ENCODE measurements at places on chromosomes 4 and X.
A peak's percentile ranks its signal among the peaks of the same experiment; 100 is the strongest.

DNA sequence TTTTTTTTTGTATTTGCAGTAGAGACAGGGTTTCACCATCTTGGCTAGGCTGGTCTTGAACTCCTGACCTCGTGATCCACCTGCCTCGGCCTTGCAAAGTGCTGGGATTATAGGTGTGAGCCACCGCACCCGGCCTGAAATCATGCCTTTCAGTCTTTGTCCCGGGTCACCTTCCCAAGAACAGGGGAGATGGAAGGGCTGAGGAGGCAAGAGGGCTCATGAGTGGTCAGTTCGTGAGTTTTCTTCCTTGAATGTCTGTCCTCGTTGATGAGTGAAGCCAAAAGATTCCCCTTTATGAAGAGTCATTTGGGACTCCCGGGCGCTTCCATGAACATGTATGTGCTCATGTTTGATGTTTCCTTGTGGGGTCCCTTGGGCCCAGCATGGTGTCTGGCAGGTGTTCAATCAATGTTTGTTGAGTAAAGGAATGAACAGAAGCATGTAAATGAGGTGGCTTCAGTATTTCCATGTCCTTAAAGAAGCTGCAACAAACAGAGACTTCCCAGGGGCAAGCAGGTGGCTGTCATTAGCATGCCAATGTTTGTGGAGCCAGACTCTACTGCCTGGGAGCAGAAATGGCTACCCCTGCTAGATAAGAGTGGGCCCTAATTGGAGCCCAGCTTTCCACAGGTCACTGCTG lies 3.4 kb upstream of the SEPTIN6 start:
- DNase-seq: no peak

DNA sequence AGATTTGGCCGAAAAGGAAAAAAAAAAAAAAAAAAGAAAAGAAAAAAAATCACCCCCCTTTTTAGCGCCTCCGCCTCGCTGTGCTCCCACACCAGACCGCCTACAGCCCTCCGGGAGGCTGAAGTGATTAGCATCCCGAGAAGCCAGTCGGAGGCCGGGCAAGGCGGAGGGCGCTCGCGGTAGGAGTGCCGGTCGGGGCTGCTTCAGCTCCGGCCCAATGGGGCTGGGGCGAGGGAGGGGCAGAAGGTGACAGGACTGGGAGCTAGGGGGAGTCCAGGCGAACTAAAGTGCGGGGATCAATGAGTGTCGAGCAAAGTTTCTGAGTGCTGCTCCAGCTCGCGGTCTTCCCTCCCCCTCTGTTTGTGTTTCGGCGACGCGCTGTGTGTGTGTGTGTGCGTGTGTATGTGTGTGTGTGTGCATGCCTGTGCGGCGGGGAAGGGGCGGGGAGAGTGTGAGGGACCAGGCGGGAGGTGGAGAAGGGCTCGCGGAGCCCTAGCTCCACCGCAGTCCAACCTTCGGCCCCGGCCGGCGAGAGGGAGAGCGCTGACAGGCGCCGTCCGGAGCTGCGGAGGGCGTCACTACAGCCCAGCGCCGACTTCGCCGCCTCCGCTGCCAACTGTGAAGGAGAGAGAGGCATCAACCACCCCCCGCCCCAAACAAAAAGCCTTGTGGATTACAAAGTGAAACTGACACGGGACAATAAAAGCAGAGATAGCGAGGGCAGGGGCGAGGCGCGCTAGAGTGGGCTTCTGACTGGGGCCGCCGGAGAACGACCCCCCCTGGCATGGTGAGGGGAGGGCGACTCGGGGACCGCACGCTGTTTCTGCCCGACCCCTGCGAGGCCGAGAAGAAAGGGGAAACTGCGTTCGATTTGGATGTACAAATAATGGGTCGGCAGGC lies at the start of gene FAT4:
Gene FAT4 (plus strand): TSS at position 280 of the 900 bp plus-strand sequence. CDS start 1,457 bp downstream, outside the sequence.
- DNase-seq: peak; percentile 72

- no peak for DNase-seq
These were observed 55.1 kb downstream of the SPATA18 start for GRCh38 chr4:52106191-52106590.

DNA sequence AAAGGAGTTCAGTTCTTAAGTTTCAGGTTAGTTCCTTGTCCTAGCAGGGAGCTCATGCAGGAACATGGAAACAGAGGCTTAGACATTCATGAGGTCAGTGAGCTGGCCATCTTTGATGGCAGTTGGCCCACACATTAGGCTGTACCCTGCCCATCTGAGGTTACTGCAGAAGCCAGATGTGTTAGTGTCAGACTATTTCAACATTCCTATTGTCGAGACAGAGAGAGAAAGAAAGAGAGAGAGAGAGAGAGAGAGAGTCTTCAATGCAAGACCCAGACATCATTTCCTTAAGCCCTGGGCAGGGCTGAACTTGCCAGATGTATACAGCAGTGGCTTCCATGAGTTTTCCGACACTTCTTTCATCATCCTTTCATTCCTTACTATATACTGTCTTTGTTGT lies 91.3 kb downstream of the PPP1R2C start:
- no peak for DNase-seq

GRCh38 chr4:137641544-137641943 lies 109.2 kb upstream of the PCDH18 start:
- DNase-seq: no peak

DNA sequence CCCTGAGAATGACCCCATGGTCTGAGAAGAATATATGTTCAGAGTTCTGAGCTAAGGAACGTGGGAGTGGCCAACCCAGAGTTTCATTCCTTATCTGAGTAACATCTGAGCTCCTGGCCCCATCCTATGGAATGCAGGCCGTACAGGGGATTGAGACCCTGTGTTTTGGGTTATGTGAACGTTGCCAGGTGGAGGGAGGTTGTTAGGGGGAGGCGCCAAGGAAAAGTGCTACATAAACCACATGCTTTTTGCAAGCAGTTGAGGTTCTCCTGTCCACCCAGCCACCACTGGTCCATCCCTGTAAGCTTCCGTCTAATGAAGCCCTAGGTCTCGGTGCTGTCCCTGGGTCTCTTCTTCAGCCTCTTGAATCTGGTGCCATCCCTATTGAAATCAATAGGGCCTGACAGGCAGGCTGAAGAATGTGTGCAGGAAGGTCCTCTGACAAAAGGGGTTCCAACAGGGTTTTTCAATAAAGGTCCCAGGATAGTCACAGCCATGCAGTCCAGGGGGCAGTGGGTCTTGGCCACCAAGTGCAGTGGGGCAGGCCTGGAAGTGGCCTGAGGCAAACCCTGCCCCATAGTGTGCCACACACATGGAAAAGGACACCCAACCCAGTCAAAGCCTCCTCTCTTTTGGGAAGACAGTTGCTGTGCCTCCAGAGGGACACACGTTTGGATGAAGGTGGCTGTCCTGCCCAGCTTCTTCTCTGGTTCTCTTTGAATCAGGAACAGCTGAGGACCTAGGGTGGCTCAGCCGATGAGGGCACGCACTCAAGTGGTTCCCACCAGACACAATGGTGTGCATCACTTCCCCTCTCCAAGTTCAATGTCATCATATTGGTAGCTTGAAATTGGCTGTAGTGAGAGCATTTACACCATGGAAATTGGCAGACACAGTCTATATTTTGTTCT lies 53.5 kb downstream of the HTRA3 start:
- no peak for DNase-seq

DNA sequence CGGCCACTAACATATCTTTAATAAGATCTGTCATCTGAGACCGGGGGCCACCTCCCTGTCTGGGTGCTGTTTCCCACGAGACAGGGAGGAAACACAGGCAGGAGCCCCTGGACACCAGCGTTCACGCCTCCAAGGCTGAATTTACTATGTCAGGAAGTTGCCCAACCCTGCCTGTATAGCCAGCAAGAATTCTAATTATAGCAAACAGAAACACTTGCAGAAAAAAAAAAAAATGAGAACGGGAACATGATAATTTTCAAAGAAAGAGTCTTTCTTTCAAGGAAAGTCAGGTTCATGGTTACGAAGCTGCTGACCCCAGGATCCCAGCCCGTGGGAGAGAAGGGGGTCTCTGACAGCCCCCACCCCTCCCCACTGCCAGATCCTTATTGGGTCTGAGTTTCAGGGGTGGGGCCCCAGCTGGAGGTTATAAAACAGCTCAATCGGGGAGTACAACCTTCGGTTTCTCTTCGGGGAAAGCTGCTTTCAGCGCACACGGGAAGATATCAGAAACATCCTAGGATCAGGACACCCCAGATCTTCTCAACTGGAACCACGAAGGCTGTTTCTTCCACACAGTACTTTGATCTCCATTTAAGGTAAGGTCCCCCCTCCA lies at the start of gene IL3RA:
Gene IL3RA (plus strand): TSS at position 455 of the 613 bp plus-strand sequence. CDS start 4,981 bp downstream, outside the sequence.
- no peak for DNase-seq

GRCh38 chrX:87140800-87141483 lies 376.7 kb upstream of the KLHL4 start:
- DNase-seq: no peak

DNA sequence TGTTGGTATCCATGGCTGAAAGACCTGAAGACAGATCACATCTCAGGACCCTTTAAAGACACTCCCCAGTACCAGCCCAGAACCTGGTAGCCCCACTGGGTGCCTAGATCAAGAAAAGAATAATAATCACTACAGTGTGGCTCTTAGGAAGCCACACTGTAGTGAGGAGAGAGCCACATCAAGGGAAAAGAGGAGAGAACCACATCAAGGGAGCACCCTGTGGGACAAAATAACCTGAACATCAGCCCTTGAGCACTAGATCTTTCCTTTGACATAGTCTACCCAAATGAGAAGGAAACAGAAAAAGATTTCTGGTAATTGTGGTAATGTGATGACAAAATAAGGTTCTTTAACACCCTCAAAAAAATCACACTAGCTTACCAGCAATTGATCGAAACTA lies 15.3 kb downstream of the RTL3 start:
- no peak for DNase-seq

- DNase-seq: no peak
These were observed 115.3 kb downstream of the DACH2 start for GRCh38 chrX:86263526-86263925.

- DNase-seq: no peak
These were observed 15.9 kb upstream of the CCDC149 start for GRCh38 chr4:24928708-24929107.

DNA sequence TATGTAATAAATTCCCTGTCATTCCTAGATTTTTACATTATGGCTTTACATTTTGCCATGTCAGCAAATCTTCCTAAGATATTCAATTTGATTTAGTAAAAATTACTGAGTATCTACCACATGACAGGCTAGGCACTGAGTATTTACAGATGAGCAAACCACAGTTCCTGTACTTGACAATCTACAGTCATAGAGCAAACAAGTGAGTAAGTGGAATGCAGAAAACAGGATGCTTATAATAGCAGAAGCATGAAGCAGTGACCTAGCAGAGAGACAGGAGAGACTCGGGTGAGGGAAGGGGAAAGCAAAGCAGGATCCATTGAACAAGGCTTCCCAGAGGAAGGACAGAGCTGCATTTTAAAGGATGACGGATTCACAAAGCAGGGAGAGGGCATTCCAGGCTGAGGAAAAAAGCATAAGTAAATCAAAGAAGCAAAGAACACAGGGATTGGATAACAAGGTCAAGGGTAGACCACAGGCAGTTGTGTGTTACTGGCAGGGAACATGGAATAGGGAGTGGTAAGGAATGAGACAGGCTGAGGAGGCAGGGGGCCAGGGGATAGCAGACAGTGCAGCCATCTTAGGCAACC lies 124.7 kb upstream of the C1QTNF7 start:
- no peak for DNase-seq

DNA sequence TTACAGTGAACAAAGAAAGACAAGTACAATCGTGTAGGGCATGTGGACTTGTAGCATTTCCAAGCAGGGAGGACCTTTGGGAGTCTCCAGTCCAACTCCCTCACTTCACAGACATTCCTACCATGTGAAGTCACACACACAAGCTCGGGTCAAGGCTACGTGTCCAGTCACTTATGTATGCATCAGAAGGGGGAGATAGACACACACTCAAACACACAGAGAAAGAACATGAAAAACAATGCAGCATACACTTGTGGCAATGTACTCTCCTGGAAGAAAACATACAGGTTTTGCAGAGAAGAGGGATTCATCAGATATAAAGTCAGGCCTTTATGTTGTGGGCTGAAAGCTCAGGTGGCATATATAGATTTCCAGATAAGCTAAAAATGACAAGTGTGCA lies 136.1 kb upstream of the MID1 start:
- DNase-seq: no peak

DNA sequence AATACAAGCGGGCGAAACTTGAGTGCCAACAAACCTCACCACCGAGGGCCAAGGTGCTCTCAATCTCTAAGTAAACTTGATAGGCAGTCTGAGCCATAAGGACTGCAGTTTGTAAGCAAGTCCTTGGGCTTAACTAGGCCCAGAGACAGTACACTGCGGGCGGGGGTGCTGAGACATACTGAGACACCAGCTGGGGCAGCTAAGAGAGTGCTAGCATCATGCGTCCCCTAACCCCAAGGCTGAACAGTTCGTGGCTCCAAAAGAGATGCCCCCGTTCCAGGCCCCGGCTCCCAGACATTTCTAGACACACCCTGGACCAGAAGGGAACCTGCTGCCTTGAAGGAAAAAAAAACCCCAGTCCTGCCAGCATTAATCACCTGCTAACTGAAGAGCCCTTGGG lies 126.8 kb upstream of the PRDX4 start:
- DNase-seq: no peak

- DNase-seq: no peak
These were observed 39.4 kb downstream of the STIM2 start for GRCh38 chr4:26899991-26900390.

DNA sequence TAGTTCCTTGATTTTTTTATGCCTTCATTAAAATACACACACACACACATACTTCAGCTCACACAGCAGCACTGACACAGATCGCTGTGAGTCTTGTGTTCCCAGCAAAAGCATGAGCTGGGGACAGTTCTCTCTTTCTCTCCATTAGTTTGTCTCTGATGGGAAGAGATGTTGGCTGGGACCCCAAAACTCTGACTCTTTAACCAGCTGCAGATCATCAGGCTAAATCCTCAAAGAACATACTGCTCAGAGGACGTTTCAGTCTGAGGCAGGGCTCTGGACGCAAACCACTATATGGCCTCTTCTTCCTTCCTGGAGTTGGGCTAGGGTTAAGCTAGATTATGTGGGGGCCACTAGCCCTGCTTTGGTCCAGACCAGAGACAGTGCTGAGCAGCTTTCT lies 109.6 kb downstream of the NHSL2 start:
- DNase-seq: no peak

- DNase-seq: no peak
These were observed 4.0 kb downstream of the LDB2 start for GRCh38 chr4:16894406-16894805.

DNA sequence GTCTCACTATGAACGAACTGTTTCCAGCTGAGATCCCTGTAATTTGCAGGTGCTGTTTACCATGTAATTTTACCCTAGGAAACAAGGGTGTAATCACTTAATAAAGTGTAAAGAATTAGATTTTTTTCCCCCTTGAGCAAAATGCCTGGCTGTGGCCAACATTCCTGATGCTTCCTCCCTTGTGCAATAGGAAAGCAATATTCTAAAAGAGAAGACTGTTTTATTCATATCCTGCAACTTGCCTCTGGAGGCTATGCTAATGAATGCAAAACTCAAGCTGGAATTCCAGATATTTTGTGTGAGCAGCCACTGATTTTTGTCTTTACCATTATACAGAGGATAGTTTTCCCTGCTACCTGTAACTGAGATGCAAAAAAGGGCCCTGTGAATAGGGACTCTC lies 98.0 kb downstream of the AWAT2 start:
- DNase-seq: no peak

DNA sequence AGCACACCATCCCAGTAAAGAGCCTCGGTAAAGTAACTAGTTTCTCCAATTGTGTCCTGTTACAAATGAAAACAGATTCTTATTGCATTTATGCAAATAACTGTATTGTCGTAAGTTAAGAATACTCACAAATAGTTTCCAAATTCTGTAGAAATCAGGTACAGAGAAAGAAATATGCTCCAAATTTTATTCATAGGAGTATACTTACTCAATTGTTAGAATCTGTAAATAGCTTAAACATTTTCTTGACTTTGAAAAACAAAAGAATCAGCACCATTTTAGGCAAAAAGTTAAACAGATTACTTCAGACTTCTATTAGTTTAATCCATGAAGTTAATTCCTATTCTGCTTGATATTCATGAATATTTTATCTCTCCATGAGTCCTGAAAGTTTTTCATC lies 10.7 kb downstream of the CNGA1 start:
- DNase-seq: no peak

Measured in HS-27A (cell line).